Stomach (tissue), 19 donors: ENCODE measurements at places on chromosomes 2 and 18. TPM values are rescaled to one million over a fixed set of nuclear protein-coding genes. Genes with fewer than 3 reads are reported as not detected.
A peak's percentile ranks its signal among the peaks of the same experiment; 100 is the strongest.

DNA sequence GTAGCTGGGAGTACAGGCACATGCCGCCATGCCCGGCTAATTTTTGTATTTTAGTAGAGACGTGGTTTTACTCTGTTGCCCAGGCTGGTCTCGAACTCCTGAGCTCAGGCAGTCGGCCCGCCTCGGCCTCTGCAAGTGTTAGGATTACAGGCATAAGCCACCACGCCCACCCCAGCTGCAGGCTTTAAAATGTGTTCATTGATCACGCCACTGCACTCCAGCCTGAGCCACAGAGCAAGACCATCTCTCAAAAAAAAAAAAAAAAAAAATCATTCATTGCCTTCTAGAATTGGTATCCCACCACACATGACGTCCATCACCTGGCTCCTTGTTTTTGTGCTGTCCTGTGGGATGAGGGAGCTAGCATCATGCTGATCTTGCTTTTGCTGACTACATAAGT lies 127.4 kb downstream of the VIT start:
- no peak for DNase-seq
- H3K27ac ChIP-seq: no peak overlapping the region
- H3K36me3 ChIP-seq: no peaks in the 10 kb centered on the region
- no peak overlapping the region for H3K4me3 ChIP-seq

Gene RBKS
- polyA plus RNA-seq: 1.9 TPM

Gene REEP1
- 2.9 TPM for polyA plus RNA-seq

DNA sequence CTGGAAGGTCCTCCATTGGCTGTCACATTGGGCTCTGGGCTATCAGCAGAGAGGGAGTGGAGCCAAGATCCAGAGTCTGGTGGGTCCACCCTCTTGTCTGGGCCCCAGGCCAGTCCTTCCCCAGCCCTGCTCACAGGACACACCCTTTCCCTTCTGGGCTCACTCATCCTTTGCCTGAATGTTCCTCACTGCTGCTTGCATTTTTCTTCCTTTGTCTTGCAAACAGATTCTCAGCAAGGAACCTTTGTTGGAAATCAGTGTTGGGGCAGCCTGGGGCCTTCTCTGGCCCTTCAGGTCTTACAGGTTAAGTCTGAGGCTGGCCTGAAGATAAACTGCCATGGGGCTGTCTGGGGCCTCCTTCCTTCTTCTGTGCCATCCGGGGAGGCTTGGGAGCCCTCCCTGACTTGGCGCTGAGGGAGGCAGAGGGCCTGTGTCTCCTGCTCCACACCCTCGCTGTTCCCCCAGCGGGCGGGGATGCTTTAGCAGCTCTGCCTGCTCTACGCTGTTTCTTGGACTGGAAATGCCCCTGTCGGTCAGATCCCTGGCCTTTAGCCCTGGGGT lies 11.5 kb upstream of the CELF4 start:
- no peak overlapping the region for H3K4me3 ChIP-seq
- no peaks in the 10 kb centered on the region for H3K27me3 ChIP-seq
- no peaks in the 10 kb centered on the region for H3K36me3 ChIP-seq

Gene GAL3ST2
- polyA plus RNA-seq: not detected

GRCh38 chr2:226414335-226414734 lies 385.3 kb downstream of the IRS1 start:
- H3K36me3 ChIP-seq: no peaks in the 10 kb centered on the region
- no peaks in the 10 kb centered on the region for H3K27me3 ChIP-seq
- no peak overlapping the region for H3K4me3 ChIP-seq
- no peak for DNase-seq
- H3K27ac ChIP-seq: no peak overlapping the region
- no peaks in the 10 kb centered on the region for H3K4me1 ChIP-seq

DNA sequence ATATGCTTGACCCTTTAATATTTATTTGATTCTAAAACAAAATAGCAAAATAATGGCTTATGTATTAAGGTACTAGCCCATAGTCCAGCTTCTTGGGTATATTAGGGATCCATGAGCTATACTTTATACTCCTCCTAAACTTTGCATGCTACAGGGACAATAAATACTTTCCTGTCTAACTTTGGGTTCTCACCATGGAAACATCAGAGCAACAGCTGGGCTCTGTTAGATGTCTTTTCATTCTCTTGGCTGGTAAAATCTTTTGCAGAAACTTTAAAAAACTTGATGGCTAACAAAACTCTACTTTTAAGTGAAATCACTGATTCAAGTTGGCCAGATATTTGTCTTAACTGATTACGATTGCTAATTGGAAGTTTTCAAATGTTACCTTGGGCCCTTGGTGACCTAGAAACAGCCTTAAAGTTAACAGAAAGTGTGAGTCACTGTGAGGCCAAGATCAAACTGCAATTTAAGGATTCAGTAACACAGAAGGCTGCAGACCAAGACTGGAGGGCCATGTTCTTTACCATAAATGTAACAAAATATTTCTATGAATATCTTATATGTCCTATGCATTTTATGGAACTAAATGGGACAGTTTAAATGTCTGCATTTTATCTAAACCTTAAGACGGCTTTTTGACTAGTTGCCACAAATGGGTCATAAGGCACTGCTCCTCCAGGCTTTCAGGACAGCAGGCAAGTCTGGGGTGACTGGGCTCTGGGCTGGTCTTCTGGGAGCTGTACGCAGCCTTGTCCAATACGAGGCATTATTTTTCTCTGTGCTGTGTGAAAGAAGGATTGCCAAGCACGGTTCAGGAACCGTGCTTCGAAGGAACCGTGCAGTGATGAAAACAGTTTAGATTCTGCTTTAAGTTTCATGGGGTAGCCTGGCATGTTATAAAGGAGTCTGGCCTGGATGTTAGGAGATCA lies 188.5 kb downstream of the TPGS2 start:
- H3K27me3 ChIP-seq: no peaks in the 10 kb centered on the region
- no peak overlapping the region for H3K27ac ChIP-seq
- no peak overlapping the region for H3K4me3 ChIP-seq
- H3K4me1 ChIP-seq: no peaks in the 10 kb centered on the region

- no peaks in the 10 kb centered on the region for H3K36me3 ChIP-seq
- H3K4me1 ChIP-seq: no peaks in the 10 kb centered on the region
- no peak for DNase-seq
- peak overlapping the region; percentile 54 for H3K27ac ChIP-seq
- H3K27me3 ChIP-seq: no peaks in the 10 kb centered on the region
These were observed 68.3 kb downstream of the FAM117B start for GRCh38 chr2:202703091-202703490.
